ENCODE measurements at places on chromosomes 4 and X.
A peak's percentile ranks its signal among the peaks of the same experiment; 100 is the strongest.

GRCh38 chrX:78514852-78515251 is 144.3 kb downstream of the RTL3 start:
- ATAC-seq = peak; percentile 82

DNA sequence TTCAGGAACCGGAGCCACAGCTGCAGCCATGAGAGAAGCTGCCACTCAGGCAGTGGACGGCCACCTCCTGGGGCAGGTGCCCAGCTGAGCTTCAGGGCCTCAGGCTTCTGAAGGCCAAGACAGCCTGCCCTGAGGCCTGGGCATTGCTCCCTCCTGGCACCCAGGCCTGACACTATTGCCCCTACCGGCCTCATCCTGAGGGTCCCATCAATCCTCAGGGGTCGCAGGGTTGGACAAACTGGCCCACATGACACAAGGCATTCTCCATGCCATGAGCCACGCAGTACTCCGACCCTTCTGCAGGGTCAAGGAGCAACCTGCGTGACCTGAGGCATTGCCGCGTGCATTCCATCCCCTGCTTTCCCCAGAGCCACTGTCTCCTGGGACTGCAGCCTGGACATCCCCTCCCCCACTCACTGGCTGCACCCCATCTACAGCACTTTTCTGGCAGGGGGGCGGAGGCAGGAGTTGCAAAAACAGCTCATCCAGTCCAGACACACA is 3.0 kb upstream of the ZFP92 start:
- no peak for ATAC-seq

DNA sequence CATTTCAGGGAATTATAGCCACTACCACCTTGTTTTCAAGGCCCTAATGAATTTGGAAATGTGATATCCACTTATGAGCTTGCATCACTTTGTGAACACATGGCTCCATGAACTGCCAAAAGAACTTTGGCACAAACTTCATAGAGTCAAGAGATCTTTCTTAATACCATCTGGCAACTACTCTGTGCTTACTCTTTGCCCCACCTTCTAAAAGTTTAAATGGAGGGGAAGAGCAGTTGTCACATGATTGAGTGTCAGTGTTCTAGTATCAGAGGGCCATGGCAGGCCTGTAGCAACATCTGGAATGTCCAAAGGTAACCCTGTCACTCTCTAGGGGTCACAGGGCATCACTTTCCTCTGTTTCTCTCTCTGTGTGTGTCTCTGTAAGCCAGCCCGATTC is 2.6 kb upstream of the ADH1B start:
- no peak for ATAC-seq

DNA sequence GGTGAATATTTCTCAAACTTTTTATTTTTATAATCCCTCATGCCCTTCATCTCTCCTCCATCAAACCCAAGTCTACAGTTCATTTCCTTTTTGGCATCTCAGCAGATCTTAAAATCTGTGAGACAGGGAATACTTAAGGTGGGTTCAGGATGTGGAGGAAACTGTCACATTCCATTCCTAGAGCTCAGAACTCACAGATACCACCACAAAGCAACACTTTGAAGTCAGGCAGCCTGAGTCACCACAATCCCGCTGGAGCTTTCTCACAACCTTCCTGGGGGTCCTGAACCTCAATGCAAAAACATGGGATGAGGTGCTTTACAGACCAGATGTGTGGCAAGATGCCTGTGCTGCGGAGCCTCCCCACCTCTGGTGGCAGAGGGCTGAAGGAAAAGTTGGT is 63.2 kb downstream of the HHIP start:
- no peak for ATAC-seq

DNA sequence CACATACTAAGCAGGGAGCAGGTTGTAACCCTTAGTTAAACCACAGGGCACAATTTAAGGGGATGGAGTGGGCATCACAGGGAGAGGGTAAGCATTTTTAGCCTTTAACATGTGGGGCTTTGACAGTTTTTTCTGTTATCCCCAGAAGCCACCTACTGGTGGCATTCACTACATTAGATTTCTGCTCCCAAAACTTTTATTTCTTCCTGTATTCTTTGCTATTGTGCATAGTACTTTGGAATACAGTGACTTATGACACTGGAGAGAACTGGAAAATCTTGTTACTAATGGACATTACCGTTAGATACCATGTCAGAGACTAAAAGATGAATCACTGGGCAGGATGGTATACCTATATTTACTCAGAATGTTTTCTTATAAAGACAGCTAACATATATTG is 7.3 kb downstream of the TRIM75 start:
- ATAC-seq = no peak

DNA sequence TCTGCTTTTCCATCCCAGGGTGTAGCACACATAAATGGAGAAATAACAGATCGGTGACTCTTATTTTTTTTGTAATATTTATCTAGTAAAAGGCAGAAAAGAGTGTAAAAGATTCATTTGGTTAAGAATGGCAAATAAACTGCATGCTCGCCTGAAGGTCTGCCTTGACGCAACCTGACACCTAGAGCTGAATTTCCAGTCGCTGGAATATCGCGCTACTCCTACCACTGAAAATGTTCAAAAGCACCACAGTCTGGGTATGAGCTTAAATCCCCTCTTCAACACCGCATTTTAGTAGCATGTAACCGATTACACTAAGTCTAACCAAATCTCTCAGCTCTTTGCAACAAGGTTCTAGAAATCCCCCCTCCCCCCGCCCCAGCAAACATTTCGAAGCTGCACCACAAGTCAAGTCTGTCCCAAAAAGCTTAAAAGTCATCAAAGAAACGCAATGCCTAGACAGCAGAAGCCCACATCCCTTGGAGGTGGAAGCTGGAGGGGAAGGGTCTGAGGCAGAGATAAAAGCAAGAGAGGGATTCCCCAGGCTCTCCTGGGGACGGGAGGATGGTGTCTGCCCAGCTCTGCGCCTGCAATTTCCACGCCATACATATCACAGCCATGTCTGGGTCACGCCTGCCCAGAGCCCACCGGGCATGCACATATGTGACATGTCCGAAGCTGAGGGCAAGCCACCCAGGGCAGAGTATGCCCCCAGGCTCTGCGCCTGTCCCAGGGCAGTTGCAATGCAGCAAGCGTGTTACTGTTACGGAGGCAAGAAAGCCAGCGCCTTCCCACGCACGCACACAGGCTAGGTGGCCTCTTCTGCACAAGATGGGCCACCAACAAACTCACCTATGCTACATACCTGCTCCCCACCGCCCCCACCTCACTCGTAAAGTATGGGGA is 1.4 kb downstream of the FGF13 start:
- ATAC-seq = no peak

DNA sequence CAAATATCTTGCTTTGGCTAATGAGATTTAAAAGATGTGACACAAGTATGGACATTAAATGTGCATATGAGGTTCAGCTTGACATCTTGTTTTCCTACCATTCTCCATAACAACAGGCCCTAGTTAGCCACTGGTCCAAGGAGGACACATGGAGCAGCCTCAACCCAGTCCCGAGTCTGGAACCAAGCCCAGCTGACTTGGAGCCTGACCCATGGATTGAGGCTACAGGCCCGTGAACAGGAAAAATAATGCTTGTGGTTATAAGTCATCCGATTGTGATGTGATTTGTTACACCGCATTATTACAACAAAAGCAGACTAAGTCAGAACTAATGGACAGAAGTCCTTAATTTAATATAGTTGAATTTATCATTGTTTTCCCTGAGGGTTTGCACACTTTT is 123.2 kb upstream of the BANK1 start:
- ATAC-seq = no peak

GRCh38 chrX:109600237-109600651 is 24.7 kb downstream of the KCNE5 start:
- ATAC-seq = no peak

GRCh38 chr4:26073886-26074560 is 160.0 kb downstream of the SMIM20 start:
- peak; percentile 54 for ATAC-seq

- ATAC-seq = no peak
These were observed 8.7 kb upstream of the TIMP1 start for GRCh38 chrX:47573341-47574075.

- ATAC-seq = peak; percentile 54
These were observed 26.5 kb downstream of the SLC10A7 start for GRCh38 chr4:146495269-146495668.

DNA sequence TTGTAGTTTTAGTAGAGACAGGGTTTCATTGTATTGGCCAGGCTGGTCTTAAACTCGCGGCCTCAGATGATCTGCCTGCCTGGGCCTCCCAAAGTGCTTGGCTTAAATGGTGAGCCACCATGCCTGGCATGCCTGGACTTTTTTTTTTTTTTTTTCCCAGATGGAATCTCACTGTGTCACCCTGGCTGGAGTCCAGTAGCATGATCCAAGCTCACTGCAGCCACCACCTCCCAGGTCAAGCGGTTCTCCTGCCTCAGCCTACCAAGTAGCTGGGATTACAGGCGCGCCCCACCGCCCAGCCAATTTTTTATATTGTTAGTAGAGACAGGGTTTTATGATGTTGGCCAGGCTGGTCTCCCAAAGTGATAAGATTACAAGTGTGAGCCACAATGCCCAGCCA is 8.4 kb downstream of the UBE2K start:
- ATAC-seq = peak; percentile 35

DNA sequence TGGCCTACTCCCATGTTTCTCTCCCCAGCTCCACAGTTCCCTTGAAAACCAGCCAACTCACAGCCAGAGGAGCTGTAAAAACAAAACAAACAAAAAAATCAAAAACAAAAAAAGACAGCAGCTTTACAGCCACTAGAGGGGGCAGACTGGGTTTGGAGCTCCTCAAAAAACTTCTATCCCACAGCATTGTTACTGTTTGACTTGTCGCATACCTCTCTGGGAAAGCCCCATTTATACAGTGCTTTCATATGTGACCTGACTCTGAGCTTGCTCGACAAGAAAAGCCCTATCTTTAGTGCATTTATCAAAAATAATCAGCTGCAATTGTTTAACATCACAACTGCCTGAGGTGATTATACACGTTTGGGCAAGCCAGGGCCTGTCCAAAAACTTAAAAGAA is 21.6 kb downstream of the TSPAN6 start:
- ATAC-seq = peak; percentile 85

DNA sequence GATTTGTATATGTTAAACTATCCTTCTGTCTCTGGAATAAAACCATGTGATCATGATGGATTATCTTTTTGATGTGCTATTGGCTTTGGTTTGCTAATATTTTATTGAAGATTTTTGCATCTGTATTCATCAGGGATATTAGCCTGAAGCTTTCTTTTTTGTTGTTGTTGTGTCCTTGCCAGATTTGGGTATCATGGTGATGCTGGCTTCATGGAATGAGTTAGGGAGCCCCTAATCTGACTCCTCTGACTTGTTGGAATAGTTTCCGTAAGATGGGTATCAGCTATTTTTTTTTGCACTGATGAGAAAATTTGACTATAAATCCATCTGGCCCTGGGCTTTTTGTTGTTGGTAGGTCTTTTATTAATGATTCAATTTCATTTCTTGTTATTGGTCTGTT is 45.7 kb downstream of the ATP10D start:
- ATAC-seq = no peak

Data from activated T-helper 17 cell treated with anti-CD3 and anti-CD28 coated beads, Interleukin-2, amount 50 U/mL, for 72 hours (primary cell).